ENCODE measurements at places on chromosomes 11 and 22.
A peak's percentile ranks its signal among the peaks of the same experiment; 100 is the strongest.

DNA sequence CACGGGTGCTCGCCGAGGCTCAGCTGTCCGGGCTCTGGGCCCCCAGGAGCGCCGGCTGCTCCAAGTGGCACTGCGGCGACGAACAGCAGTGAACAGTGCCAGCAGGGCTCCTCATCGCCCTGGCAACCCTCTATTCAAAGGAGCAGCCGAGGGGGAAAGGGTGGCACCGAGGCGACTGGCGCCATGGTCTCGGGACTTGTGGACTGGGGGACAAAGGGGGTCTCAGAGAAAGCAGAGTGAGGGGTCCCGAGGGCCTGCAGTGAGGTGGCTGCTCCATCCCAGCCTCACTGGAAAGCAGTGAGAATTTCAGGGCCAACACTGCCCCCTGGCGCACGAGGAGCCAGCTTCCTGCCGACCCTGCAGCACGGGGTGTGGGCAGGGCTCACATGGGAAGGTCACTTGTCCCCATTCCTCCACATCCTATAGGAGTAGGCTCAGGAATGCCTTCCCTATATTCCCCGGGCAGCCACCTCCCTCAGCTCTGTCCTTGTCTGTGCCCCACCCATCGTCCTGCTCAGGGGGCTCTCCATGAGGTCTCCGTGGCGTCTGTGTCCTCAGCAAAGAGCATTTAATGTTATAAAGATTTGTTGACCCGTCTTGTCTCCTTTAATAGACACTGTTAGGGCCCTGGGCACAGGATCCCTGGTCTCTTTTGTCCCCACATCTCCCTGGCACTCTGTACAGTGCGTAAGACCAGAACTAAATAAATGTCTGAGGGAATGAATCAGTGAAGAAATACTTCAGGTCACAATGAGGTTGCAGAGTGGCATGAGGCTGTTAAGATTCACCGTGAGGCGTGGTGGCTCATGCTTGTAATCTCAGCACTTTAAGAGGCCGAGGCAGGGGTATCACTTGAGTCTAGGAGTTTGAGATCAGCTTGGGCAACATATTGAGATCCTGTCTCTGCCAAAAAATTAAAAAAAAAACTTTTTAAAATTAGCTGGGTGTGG lies 26.4 kb downstream of the LRFN4 start:
- peak; percentile 58 for DNase-seq

GRCh38 chr11:64124147-64124546 lies 41.8 kb downstream of the MACROD1 start:
- no peak for DNase-seq

DNA sequence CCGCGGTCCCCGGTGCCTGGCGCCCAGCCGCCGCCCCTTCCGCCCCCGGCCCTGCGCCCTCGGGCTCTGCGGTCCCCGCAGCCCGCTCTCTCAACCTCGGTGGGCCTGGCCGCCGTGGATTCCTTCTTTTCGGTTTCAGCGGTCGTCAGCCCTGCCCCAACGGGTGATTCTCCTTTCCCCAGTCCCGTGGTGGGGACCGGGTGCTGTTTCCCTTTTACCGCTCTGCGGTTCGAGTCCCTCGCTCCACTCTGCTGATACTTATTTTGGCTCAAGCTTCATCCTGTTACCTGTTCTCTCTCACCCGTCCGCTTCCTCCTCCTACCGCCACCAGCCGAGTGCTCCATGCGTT lies 494 bp downstream of the ZDHHC5 start:
- peak; percentile 16 for DNase-seq

DNA sequence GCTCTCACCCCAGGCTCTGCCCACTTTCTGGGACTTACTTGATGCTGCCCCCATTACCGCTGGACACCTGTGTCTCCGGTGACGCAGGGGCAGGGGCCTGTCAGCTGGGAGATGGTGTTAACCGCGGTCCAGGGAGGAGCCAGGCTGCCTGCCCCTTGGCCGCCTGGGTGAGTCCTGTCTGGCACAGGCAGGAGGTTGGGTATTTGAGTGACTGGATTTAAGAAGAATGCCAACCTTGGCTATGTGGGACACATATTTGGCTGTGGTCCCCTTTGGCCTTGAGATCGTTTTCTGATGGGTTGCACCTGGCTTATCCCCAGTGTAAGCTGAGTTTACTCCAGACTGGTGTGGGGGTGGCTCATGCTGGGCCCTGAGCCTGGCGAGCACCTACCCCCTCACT lies 2.5 kb downstream of the MUC6 start:
- no peak for DNase-seq

GRCh38 chr22:47298017-47298785 lies 535.8 kb downstream of the TBC1D22A start:
- DNase-seq: no peak

- no peak for DNase-seq
Measured at GRCh38 chr11:31806186-31806927, 4.8 kb downstream of the PAX6 start.

GRCh38 chr11:9069862-9070470 lies 21.4 kb downstream of the SCUBE2 start:
- no peak for DNase-seq

GRCh38 chr11:68439355-68440065 lies 21.0 kb upstream of the PPP6R3 start:
- no peak for DNase-seq

- DNase-seq: no peak
Measured at GRCh38 chr11:73322382-73323306, 14.6 kb downstream of the ARHGEF17 start.

Measured in LoVo (cell line).